ENCODE measurements at places on chromosomes 1 and 21.

GRCh38 chr1:52352690-52353089 lies 13.3 kb downstream of the CC2D1B start:
- no peak for DNase-seq

DNA sequence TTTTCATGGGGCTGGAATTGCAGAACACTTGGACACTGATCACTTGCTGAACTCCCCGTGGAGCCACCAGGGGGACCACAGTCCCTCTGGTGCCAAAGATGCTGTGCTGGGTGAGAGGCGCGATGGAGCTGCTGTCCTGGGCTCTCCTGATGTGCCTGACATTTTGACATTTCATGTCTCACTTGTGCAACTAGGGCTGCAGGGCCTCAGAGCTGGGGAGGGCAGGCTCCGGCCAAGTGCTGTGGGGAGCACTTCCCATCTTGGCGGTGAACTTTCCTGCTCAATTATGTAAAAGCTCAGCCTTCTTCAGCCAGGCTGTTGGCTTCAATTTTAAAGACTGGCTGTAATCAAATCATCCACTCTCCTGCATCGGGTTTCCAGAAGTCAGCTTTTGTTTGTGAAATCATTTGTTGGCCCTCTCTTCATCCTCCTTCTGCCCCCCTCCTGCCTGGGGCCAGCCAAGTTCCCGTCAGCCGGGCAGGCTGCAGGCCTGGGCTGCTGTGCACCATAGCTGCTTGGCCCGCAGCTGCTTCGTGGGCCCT lies 36.8 kb downstream of the KCNAB2 start:
- DNase-seq = no peak

GRCh38 chr1:161200992-161201835 lies 953 bp upstream of the NDUFS2 start:
- peak; percentile 80 for DNase-seq

GRCh38 chr1:19330449-19331135 lies 18.5 kb downstream of the SLC66A1 start:
- no peak for DNase-seq

DNA sequence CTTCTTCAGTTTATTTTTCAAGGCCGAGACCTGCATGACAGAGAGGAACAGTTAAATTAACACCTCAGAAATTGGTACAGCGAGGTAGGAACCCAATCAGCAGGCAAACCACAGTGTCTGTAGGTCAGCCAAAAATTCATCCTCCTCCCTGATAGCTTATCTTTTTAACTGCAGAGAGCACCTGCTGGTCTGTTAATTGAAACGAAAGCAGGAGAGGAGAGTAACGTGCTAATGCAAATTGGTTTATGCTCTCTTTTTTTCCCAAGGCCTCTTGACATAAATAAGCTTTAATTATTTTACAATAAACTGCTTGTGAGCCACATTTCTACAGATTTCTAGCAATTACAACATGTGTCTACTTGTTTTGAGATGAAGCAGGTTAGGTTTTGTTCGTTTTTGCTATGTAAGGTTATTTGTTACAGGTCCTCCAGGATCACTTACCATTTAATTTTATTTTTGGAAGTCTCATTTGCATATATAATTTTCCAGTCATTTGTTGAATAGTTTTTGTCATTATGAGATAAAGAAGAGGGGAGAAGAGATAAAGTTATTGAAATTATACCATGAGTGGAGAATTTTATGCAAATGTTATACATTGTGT lies 179.9 kb downstream of the DENND1B start:
- DNase-seq = no peak

DNA sequence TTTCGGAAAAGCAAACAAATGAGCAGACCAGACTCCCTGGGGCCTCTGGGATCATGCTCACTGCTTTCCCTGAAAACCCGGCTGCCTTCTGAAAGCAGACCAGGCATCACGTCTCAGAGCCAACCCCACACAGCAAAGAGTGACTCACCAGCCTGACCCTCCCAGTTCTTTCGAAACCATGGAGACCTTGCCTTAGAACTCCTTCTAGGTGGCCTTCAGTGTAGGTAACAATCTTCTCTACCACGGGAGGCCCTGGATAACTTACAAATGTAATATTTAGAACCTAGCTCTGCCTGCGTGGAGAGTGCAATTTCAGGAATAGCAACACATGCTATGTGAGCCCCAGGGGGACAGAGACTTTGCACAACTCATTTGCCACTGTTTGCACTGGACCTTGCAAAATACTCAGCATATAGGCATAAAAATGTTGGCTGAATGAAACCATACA lies 105.2 kb downstream of the SUSD4 start:
- no peak for DNase-seq

DNA sequence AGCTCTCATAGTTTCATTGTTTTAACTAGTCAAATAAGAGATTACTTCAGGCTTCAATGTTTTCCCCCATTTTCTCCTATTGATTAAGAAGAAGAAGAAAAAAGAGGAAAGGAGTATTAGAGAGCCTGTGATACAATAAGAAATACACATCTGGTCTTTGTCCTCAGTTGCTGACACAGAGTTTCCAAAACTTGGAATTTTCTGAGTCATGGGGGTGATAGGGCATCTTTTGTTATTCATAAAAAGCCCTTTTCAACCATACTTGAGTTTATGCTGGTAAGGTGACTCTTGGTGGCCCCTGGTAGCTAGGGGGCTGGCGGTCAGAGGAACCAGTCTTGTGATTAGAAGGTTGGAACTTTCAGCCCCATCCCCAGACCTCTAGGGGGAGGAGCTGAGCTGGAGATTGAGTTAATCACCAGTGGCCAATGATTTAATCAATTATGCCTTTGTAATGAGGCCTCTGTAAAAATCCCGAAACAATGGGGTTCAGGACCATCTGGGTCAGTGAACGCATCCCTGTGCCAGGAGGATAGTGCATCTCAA lies 28.9 kb upstream of the KLF18 start:
- no peak for DNase-seq
